ENCODE measurements at places on chromosomes 16 and 17. TPM values are rescaled to one million over a fixed set of nuclear protein-coding genes. Genes with fewer than 3 reads are reported as not detected.

DNA sequence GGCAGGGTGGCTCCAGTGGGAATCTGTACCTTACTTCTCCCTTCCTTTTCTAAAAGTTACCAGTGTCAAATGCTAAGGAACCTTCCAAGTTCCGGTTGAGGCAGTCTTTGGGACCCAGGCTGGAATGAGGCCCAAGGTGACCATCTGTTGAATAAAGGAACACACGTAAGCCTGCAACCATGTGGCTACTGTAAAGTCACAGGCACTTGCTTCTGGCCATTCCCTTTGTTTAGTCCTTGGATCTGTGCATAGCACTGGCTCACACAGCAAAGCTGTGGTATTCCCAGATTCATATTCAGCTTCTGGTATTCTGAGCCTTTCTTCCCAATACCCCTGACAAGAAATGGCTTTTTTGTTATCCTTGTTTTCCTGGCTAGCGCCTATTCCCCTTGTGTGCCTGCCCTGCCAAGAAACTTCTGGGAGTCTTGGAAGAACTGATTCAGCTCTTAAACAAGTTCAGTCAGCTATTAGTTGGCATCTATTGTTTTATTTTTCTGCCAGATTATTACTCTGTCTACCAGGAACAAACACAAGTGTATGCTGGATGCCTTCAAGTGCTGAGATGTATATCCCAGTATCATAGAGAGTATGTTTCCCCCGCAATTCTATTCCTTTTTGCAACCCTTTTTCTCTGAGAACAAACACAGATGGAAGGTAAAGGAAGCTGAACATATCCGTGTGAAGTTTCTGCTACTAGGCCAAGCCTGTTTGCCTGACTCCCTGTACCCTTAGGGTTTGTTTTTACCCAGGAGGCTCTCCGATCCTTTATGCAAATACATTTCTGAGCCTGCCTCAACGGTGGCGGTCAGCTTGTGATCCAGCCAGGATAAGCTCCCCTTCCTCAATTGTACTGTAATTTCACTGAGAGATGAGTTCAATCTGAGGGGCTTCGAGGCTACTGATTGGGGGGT is 13.2 kb downstream of the TMEM238L start:
- no peaks in the 10 kb centered on the region for H3K36me3 ChIP-seq
- no peaks in the 10 kb centered on the region for H3K27me3 ChIP-seq
- no peak overlapping the region for H3K4me3 ChIP-seq
- no peak overlapping the region for H3K27ac ChIP-seq
- no peaks in the 10 kb centered on the region for H3K4me1 ChIP-seq

DNA sequence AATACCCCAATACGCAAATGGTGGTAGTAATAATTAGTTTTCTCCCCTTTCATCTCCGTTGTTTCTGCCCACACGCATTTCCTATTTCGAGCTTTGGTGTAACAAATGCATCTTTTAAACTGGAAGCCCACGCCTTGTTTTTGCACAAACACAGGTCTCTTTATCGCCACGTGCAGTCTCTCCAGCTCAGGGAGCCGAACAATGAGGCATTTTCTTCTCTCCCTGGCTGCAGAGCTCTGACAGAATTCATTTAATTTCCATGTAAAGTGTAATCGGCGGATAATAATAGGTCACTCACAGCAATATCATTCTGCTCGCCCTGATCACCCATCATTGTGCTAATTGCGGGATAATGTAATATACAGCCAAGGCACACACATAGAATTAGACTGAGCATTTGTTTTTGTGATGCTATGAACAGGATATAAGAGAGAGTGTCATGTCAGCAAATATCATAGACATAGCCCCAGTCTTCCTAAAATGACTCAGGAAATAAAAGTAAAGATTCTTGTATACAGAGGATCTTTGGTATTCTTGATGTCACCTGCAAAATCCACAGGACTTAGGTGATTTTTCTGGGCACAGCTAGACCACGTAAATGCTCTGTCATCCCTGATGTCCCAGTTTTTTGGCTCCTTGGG is 452.6 kb upstream of the CDH11 start:
- no peak overlapping the region for H3K27ac ChIP-seq
- H3K36me3 ChIP-seq = no peaks in the 10 kb centered on the region
- no peaks in the 10 kb centered on the region for H3K27me3 ChIP-seq
- DNase-seq = no peak
- H3K4me1 ChIP-seq = peaks cover 7% of the 10 kb centered on the region

GRCh38 chr16:9827062-9827752 is 355.0 kb downstream of the GRIN2A start:
- H3K27me3 ChIP-seq = no peaks in the 10 kb centered on the region
- no peaks in the 10 kb centered on the region for H3K36me3 ChIP-seq
- H3K4me3 ChIP-seq = no peak overlapping the region
- H3K4me1 ChIP-seq = no peaks in the 10 kb centered on the region
- no peak for DNase-seq

DNA sequence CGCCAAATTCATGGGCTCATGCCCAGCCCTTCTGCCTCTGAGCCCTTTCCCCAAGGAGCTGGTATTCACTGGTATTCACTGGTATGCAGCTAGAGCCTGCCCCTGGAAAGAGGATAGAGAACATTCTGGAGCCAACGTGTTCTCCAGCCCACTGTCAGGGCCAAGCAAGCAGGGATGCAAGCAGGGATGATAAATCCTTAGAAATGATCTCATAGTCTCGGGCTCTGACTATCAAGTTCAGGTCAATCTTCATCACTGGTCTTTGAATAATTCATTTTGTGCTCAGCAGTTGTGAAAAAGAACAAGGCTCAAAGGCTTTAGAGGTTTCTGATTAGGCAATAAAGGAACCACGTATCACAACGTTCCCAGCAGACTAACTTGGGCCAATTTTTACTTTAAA is 57.3 kb downstream of the CACNG5 start:
- H3K4me1 ChIP-seq = no peaks in the 10 kb centered on the region
- H3K4me3 ChIP-seq = no peak overlapping the region
- DNase-seq = peak; percentile 10
- no peaks in the 10 kb centered on the region for H3K36me3 ChIP-seq
- no peak overlapping the region for H3K27ac ChIP-seq

DNA sequence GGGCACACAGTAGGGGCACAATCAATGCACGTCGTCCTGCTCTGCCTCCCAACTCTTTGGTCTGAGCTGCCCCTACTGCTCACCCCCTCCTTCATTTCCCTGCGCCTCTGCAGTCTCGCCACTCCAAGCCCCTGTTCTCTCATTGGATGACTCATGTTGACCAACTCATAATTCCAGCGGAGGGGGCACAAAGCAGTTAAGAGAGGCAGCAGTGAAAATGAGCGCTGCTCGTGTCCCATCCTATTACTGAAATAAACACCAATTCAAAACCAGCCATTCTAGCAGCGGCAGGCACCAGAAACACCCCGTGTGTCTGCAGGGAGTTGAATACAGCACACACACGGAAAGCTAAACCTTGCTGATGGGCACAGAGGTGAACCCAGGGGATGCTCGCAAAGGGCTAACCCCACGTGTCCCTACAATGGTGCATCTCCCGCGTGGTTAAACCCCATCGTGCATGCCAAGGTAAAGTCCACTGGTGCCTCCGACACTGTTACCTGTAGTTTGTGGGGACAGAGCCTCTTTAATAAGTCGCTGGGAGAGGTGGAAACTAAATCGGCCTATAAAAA is 310.4 kb downstream of the XYLT1 start:
- H3K27me3 ChIP-seq = no peaks in the 10 kb centered on the region
- no peaks in the 10 kb centered on the region for H3K36me3 ChIP-seq
- H3K27ac ChIP-seq = no peak overlapping the region
- H3K4me1 ChIP-seq = no peaks in the 10 kb centered on the region
- no peak overlapping the region for H3K4me3 ChIP-seq
- DNase-seq = peak; percentile 81

GRCh38 chr16:72942021-72942420 is 105.9 kb downstream of the ZFHX3 start:
- no peak overlapping the region for H3K4me3 ChIP-seq
- peaks cover 20% of the 10 kb centered on the region for H3K4me1 ChIP-seq
- H3K27me3 ChIP-seq = no peaks in the 10 kb centered on the region
- H3K36me3 ChIP-seq = no peaks in the 10 kb centered on the region

GRCh38 chr17:48139944-48140343 is 32.4 kb downstream of the SNX11 start:
- no peaks in the 10 kb centered on the region for H3K36me3 ChIP-seq
- H3K27me3 ChIP-seq = peaks cover 28% of the 10 kb centered on the region
- no peak for DNase-seq

GRCh38 chr17:42459801-42460281 is 1.2 kb downstream of the ATP6V0A1 start:
- DNase-seq = peak; percentile 58
- H3K4me1 ChIP-seq = peaks cover 2% of the 10 kb centered on the region
- no peaks in the 10 kb centered on the region for H3K27me3 ChIP-seq
- no peaks in the 10 kb centered on the region for H3K36me3 ChIP-seq

- H3K27ac ChIP-seq = peak overlapping the region; percentile 58
- peak; percentile 65 for DNase-seq
- peaks cover 8% of the 10 kb centered on the region for H3K4me1 ChIP-seq
- H3K36me3 ChIP-seq = peaks cover 4% of the 10 kb centered on the region
- H3K4me3 ChIP-seq = no peak overlapping the region
- H3K27me3 ChIP-seq = no peaks in the 10 kb centered on the region
Measured at GRCh38 chr17:4204190-4204589, 59.6 kb downstream of the ANKFY1 start.

DNA sequence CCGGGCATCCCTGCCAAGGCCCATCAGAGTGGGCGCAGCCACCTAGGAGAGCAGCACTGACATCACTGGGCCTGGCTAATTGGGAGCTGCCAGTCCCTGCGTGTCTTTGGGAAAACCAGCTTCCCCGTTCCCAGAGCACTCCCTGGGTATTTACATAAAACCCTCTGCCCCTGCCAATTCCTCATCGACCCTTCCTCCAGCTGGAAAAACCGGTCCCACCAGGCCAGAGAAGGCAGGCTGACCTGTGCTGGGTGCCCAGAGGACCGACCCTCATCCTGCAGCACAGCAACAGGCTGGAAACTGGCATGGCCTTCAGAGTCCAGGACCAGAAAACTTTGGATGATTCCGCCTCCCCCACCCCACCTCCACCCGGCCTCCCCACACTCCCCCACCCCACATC is 8.2 kb upstream of the FOXN1 start:
- no peaks in the 10 kb centered on the region for H3K4me1 ChIP-seq
- no peak overlapping the region for H3K27ac ChIP-seq
- H3K36me3 ChIP-seq = no peaks in the 10 kb centered on the region
- no peak for DNase-seq

GRCh38 chr16:53092284-53092683 is 37.5 kb downstream of the CHD9 start:
- H3K36me3 ChIP-seq = no peaks in the 10 kb centered on the region
- no peak overlapping the region for H3K4me3 ChIP-seq
- no peaks in the 10 kb centered on the region for H3K27me3 ChIP-seq

GRCh38 chr17:55487695-55488432 is 23.4 kb downstream of the SMIM36 start:
- H3K36me3 ChIP-seq = no peaks in the 10 kb centered on the region
- no peak overlapping the region for H3K27ac ChIP-seq
- no peaks in the 10 kb centered on the region for H3K4me1 ChIP-seq
- H3K27me3 ChIP-seq = no peaks in the 10 kb centered on the region
- DNase-seq = peak; percentile 62
- no peak overlapping the region for H3K4me3 ChIP-seq

DNA sequence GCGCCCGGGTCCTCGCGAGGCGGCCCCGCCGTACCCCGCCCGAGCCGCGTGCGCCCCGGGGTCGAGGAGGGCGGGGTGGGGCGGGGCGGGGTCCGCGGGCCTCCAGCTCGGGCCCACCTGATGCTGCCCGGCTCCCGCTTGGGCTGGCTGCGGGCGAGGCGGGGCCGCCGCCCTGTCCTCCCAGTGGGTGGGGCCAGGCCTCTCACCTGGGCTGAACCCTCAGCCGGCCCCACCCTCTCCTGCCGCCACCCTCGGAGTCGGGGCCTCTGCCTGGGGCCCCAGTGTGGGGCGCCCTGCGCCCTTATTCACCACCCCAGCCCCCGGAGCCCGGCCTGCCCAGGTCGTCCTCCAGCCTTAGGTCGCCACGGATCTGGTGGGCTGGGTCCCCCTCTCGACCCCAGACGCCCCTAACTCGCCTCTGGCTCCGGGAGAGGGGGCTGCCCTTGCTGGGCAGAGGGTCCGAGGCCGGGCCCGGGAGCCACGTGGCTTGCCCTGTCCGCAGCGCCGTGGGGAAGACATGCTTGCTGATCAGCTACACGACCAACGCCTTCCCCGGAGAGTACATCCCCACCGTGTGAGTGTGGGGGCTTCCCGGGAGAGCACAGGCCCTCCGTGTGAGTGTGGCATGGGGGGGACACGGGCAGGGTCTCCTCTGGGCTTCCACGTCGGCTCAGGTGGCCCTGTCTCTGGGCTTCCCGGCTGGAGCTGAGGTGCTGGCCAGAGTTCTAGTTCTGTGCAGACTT is 578 bp downstream of the RAC3 start:
- H3K4me1 ChIP-seq = peaks cover 2% of the 10 kb centered on the region
- peak overlapping the region; percentile 45 for H3K4me3 ChIP-seq
- H3K27me3 ChIP-seq = no peaks in the 10 kb centered on the region

DNA sequence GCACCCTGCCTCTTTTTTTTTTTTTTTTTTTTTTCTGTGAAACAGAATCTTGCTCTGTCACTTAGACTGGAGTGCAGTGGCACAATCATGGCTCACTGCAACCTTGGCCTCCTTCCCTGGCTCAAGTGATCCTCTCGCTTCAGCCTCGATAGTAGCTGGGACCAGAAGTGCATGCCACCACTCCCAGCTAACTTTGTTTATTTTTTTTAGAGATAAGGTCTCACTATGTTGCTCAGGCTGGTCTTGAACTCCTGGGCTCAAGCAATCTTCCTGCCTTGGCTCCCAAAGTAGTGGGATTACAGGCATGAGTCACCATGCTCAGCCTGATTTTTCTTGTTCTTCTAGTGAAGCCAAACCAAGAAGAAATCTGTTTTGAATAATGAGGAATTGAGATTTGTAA is 25.0 kb downstream of the CDK12 start:
- H3K4me1 ChIP-seq = no peaks in the 10 kb centered on the region
- H3K36me3 ChIP-seq = no peaks in the 10 kb centered on the region
- no peak overlapping the region for H3K4me3 ChIP-seq
- peak overlapping the region; percentile 73 for H3K27ac ChIP-seq
- peak; percentile 68 for DNase-seq

- H3K4me3 ChIP-seq = no peak overlapping the region
- no peaks in the 10 kb centered on the region for H3K36me3 ChIP-seq
- no peak for DNase-seq
Measured at GRCh38 chr17:68169840-68170239, 78.0 kb upstream of the AMZ2 start.

- H3K36me3 ChIP-seq = peaks cover 8% of the 10 kb centered on the region
- H3K4me1 ChIP-seq = no peaks in the 10 kb centered on the region
- no peak overlapping the region for H3K27ac ChIP-seq
- no peaks in the 10 kb centered on the region for H3K27me3 ChIP-seq
- DNase-seq = no peak
Measured at GRCh38 chr17:80952291-80952690, 39.4 kb upstream of the CHMP6 start.

GRCh38 chr17:72616447-72616846 is 476.0 kb downstream of the SLC39A11 start:
- H3K27ac ChIP-seq = no peak overlapping the region
- DNase-seq = no peak
- no peaks in the 10 kb centered on the region for H3K4me1 ChIP-seq

- H3K36me3 ChIP-seq = no peaks in the 10 kb centered on the region
- H3K27ac ChIP-seq = no peak overlapping the region
- H3K4me1 ChIP-seq = no peaks in the 10 kb centered on the region
- H3K27me3 ChIP-seq = no peaks in the 10 kb centered on the region
Measured at GRCh38 chr16:83728492-83728891, 79.3 kb upstream of the HSBP1 start.

GRCh38 chr17:63809970-63810369 is 17.3 kb upstream of the PSMC5 start:
- H3K36me3 ChIP-seq = peaks cover 22% of the 10 kb centered on the region
- H3K27ac ChIP-seq = no peak overlapping the region
- no peaks in the 10 kb centered on the region for H3K4me1 ChIP-seq
- H3K27me3 ChIP-seq = no peaks in the 10 kb centered on the region

Gene PPL
- 50.5 TPM for total RNA-seq

Gene ALOX12
- 0.26 TPM for total RNA-seq

Gene CIITA
- total RNA-seq = 0.66 TPM

Gene FBXO39
- 0.66 TPM for total RNA-seq
